ENCODE measurements at places on chromosomes 6 and 20. TPM values are rescaled to one million over a fixed set of nuclear protein-coding genes. Genes with fewer than 3 reads are reported as not detected.

The DOK5 gene
- total RNA-seq = not detected

The ZNFX1 gene
- 15.9 TPM for total RNA-seq

The ADGRF4 gene
- total RNA-seq = not detected

The SNAP25 gene
- total RNA-seq = not detected

The LINC00237 gene
- total RNA-seq = not detected

The HLA-DQB1 gene
- total RNA-seq = not detected

The SLC44A4 gene
- total RNA-seq = 5.9 TPM

The DCDC2 gene
- total RNA-seq = 40.4 TPM

The GPR6 gene
- not detected for total RNA-seq

DNA sequence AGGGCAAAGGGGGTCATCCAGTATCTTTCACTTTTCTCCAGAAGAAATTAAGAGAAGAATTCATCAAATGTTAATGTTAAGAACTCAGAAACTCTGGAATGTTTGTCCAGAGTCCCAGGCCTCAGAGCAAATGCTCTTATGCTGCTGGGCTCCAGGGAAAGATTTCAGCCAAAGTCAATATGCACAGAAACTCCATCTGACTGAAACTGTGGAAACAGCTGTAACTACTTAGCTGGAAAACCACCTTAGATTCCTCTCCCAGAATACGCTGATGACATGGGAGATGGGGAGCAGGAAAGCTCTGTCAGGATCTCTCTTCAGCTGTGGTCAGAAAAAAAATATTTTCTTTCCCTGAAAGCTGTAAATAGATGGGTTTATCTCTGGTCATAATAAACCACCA lies 559.6 kb downstream of the RFPL4B start:
- peak; percentile 4 for DNase-seq

DNA sequence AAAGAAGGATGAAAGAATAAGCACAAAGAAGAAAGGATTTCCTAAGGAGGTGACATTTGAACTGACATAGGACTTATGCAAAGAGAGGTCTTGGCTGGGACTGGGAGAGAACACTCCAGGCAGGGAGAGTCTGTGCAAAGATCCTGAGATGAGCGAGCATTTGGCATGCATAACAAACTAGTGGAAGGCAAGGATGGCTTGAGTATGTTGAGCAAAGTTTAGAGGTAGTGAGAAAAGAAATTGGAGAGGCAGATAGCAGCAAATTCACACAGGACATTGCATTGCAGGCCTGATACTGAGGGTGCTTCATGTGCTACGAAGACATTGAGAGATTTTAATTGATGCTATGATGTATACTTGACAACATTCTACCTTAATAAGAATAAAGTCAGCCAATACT lies 237.8 kb downstream of the ZNF217 start:
- DNase-seq = no peak

DNA sequence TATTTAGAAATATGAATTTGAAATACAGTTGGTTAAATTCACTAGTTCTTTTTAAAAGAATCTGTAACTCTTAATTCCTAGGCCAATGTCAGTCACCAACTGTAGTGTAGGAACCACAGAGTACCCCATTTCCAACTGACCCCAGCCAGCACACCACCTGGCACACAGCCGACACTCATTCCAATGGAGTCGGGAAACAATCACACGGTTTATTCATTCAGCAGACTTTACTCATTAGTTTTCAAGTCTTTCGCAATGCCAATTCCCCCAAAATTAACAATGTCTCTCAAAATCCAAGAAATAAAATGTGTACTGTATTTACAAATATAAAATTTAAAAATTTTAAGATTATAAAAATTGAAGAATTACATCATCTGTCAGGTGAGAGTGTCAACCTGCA lies 13.5 kb downstream of the ARG1 start:
- DNase-seq = no peak

DNA sequence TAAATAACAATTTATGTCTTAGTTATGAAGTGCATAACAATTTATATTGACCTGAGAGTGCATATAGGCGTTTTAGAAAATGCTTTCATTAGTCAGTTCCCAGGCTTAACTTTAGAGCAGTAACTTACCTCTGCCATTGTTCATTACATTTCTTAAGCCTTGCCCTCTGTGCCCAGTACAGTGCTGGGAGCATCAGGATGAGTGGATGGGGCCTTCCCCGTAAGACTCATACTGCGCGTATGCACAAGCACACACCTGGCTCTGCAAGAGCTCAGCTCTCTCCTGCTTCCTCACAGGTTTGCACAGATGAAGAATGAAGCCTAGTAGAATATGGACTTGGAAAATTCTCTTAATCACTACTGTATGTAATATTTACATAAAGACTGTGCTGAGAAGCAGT lies 125.0 kb downstream of the MAP3K4 start:
- DNase-seq = no peak

GRCh38 chr6:4942673-4943009 lies 61.2 kb downstream of the RPP40 start:
- no peak for DNase-seq

DNA sequence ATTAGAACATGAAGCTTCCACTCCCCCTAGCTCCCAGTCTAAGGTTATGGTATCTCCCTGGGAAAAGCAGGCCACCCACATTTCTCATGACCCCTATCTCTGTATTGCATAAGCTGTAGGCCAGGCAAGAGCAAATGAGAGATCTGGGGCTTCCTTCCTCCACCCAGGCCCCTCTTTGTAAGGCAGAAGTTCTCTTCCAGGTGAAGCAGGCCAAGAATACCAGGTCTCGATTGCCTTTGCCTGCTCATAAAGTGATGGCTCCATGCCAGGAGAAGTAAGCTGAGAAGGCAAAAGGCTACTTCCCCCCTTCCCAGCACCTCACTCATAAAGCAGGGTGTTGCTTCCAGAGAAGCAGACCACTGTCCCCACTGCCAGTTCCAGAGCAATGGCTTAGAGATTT lies 144.1 kb upstream of the KCNK16 start:
- DNase-seq = no peak

- DNase-seq = peak; percentile 49
Observed at GRCh38 chr6:30156262-30156599, 4.8 kb downstream of the TRIM10 start.

DNA sequence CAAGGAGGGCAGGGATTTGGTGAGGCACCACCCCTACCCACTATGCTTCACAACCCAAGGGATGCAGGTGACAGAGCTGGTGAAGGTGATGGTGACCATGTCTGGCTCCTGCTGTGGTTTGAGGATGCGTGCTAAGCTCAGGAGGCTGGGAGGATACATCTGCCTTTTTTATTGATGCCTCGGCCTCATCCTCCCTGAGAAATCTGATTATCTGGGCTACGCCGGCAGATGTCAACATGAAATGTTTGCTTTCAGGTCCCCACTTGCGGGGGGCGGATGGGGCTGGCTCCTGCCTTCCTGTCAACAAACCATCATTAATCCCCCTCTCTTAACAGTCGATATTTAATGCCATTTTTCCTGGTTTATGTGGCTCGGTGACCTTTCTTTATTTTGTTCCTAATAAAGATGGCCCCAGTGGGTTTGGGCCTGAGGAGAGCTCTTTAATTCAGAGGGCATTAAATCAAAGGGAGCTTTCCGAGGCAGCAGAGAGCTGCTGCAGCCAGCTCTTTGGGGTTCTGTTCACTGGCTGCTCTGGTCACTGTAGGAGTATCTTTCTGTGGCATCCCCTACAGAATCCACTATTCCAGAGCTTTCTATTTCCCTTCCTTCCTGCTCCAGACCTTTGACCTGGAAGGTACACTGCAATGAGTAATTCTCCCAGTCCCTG lies 33.5 kb upstream of the LRFN2 start:
- DNase-seq = no peak

DNA sequence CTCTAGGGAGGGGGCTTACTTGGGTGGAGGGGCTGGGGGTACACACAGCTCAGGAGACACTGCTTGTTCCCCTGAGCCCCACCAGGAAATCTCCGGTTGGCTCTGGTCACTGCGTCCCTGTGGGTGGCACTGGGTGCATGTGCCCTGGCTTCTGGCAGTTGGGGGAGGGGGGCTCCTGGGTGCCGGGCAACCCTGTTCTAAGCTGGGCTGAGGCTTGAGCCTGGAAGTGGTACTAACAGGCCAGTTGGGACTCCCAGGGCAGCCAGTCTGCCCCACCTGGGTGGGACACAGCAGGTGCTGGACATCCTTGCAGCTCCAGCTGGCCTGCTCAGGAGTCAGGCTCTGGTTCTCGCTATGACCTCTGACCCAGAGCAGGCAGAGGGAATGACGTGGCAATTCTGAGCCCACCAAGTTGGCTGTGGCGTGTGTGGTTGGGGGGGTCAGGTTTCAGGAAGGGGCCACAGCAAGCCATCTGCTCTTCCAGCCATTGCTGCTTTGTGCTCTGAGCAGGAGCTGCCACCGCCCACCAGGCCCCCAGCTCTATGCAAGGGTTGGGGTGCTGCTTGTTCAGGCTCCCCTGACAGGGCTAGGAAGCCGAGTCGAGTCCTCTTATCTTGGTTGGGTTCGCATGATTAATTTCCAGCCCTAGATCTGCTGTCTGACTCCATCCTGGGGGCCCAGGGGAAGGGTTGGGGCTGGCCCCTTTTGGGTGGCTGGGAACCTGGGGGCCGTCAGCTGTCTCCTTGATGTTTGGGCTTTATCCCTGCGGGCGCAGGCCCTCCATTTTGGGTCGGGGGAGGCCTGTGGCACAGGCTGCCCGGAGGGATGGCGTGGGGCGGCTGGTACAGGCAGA lies 590 bp downstream of the C20orf204 start:
- peak; percentile 75 for DNase-seq

- peak; percentile 82 for DNase-seq
Observed at GRCh38 chr6:28488916-28489365, 26.7 kb downstream of the GPX6 start.

DNA sequence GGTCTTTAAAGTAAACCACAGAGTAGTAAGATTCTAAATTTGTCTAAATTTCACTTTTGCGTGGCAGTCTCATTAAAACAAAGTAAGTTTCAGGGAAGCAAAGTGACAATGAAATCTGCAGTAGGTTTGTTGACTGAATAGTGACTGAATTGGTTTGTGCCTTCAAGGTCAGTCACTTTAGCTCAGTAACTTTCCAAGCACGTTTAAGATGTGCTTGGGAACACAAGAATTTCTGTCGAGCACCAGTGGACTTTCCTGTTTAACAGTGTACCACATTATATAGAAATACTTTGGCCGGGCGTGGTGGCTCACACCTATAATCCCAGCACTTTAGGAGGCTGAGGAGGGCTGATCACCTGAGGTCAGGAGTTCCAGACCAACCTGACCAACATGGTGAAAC lies 1.7 kb upstream of the CD24 start:
- no peak for DNase-seq

DNA sequence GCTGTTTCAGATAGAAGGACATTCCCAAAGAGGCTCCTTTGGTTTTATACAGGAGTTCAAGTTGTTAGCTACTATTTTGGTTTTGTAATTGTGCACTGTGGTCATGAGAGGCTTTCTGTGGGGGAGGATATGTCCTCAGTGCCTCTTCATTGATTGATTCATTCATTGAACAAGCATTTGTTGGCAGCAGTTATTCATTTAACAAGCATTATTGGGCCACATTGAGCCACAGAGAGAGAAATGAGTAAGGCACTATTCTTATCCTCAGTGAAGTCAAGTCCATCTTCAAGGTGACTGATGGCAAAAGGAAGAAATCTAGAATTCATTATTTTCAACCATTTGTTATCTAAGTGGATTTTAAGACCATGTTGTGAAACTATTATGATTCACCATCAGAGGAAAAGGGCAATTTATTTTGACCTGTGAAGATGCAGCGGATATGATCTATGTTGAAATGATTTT lies 697.2 kb upstream of the CITED2 start:
- DNase-seq = no peak
